ENCODE measurements at places on chromosomes 5 and 9. TPM values are rescaled to one million over a fixed set of nuclear protein-coding genes. Genes with fewer than 3 reads are reported as not detected.

- DNase-seq = peak; percentile 47
- H3K4me1 ChIP-seq = no peaks in the 10 kb centered on the region
- H3K27ac ChIP-seq = no peak overlapping the region
- H3K27me3 ChIP-seq = no peaks in the 10 kb centered on the region
- no peak overlapping the region for H3K4me3 ChIP-seq
Measured at GRCh38 chr9:113645978-113646253, 182.4 kb downstream of the RGS3 start.

DNA sequence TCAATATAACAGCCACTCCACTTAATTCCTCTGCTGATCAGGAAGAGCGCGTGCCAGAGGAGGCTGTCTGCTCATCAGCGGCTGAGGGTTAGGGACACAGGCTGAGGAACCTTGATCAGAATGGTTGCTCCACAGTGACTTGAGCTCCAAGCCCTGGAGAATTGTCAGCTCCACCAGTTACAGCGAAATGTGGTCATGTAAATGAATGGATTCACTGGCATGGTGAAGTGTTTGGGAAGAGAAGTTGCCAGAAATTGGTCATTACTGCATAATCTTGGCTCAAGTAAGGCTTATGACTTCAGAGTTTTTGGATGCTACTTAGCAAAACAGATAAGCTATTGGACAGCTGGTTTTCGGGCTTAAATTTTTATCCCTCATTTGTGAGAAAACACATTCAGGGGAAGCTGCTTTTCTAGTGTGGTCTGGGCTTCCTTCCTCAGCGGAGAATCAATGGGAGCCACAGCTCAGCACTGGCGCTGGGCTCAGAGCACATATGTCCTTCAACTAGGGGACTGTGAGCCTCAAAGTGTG, 65.0 kb downstream of the PRRT1B start:
- no peak for DNase-seq
- H3K4me1 ChIP-seq = no peaks in the 10 kb centered on the region
- H3K27ac ChIP-seq = no peak overlapping the region
- H3K4me3 ChIP-seq = no peak overlapping the region
- H3K36me3 ChIP-seq = peaks cover 4% of the 10 kb centered on the region

DNA sequence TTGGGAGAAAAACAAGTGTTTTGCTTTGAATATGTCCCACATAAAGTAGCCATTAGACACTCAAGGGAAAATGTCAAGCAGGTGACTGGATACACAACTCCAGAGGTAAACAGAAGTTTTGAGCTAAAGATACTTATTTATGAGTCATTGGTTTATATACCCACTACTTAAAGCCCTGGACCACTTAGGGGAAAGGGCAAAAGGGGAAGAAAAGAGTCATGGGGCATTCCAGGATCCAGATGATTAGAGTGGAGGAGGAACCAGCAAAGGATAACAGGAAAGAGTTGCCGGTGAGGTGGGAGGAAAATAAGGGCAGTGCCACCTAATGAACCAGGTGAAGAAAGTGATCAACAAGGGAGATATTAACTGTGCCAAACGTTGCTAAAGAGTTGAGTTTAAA, 254.2 kb upstream of the NR4A3 start:
- H3K27me3 ChIP-seq = no peaks in the 10 kb centered on the region
- H3K4me1 ChIP-seq = no peaks in the 10 kb centered on the region
- H3K27ac ChIP-seq = no peak overlapping the region
- no peak overlapping the region for H3K4me3 ChIP-seq
- H3K36me3 ChIP-seq = no peaks in the 10 kb centered on the region

- DNase-seq = no peak
- peaks cover 2% of the 10 kb centered on the region for H3K4me1 ChIP-seq
- H3K27me3 ChIP-seq = no peaks in the 10 kb centered on the region
- H3K36me3 ChIP-seq = no peaks in the 10 kb centered on the region
Measured at GRCh38 chr5:35785601-35786085, 71.0 kb upstream of the IL7R start.

DNA sequence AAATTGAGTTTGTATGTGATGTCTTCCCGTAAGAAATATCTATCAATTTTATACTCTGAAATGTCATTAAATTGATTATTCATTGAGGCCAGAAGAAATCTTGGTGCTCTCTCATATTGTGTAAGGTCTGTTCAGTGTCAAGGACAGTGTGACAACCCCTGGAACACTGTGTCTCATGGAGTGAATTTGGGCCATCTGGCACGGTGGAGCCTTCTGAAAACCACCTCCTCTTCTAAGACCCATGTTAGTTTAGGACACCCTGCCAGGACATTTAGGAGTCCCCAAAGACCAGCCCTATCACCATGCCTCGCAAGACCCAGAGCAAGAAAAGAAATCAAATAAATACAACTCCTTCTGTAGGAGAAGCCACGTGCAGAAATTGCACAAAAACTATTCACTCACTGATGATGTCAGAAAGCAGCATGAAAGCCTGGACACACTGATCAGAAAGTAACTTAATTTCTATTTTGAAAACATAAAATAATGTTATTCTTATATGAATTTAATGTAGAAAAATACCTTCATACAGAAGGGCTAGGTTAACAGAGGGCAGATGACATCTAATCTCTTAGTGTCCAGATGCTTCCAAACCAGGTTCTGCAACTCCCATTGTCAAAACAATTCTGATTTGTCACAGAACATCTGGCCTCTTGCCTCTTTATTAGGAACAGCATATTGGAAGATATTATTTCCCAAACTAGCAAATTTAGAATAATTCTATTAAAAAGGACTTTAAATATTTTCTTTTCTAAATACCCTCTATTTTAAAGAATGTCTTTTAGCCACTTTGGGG, 298.8 kb downstream of the NR2F1-AS1 start:
- no peaks in the 10 kb centered on the region for H3K27me3 ChIP-seq
- H3K4me3 ChIP-seq = no peak overlapping the region
- no peak for DNase-seq
- no peak overlapping the region for H3K27ac ChIP-seq
- no peaks in the 10 kb centered on the region for H3K4me1 ChIP-seq

DNA sequence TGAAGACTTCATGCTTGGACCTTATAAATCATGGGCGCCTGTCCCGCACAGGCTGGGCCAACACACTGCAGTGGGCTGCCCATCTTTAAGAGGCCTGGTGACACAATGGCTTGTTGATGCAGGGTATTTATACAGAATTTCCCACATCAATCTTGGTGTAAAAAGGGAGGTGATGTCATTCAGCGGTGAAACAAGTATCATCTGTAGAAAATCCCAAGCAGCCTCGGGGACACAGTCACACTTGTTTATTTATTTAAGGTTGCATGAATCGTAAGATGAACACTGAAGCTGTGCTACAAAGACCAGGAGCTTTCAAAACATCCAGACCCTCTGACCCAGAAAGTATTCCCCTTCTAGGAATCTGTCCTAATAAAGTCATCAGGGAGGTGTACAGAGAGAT, 40.5 kb downstream of the SMIM23 start:
- H3K4me1 ChIP-seq = peaks cover 2% of the 10 kb centered on the region
- no peaks in the 10 kb centered on the region for H3K36me3 ChIP-seq
- DNase-seq = no peak
- H3K27me3 ChIP-seq = no peaks in the 10 kb centered on the region
- no peak overlapping the region for H3K27ac ChIP-seq

- peak; percentile 64 for DNase-seq
- peaks cover 11% of the 10 kb centered on the region for H3K4me1 ChIP-seq
- peak overlapping the region; percentile 30 for H3K27ac ChIP-seq
- peaks cover 1% of the 10 kb centered on the region for H3K36me3 ChIP-seq
- H3K4me3 ChIP-seq = peak overlapping the region; percentile 31
Measured at GRCh38 chr9:76651119-76651705, 113.0 kb upstream of the PCA3 start.

- no peaks in the 10 kb centered on the region for H3K36me3 ChIP-seq
- DNase-seq = no peak
- H3K27me3 ChIP-seq = no peaks in the 10 kb centered on the region
- H3K27ac ChIP-seq = no peak overlapping the region
- H3K4me3 ChIP-seq = no peak overlapping the region
Measured at GRCh38 chr5:157475432-157475831, 15.4 kb downstream of the NIPAL4 start.

STPG3 gene
- not detected for polyA plus RNA-seq

Data from small intestine (tissue), 16 donors.